ENCODE measurements at places on chromosomes 5 and 9.

DNA sequence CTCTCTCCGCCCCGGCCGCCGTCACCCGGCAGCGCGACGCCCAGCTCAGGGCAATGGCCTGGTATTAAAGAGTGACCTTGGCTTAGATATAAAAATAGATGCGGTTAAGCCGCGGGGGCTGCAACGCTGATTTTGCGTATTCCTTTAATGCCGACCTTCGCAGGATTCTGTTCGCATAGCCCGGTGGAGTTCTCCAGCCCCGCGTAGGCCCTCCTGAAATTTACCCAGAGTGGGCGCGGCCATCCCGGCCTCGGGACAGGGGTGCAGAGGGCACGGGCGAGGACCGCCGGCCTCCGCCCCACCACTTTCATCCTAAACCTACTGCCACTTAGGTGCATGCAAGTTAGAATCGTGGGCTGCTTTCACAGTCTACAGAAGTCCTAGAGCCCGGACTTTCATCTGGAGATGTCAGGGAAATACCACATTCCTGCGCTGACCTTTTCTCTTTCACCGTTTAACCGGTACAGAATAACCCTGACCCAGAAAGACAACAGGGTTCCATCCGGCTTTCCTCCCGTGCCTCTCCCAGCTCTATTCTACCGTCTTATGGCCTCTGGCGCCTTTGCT, 492 bp upstream of the FAM169A start:
- DNase-seq, result no peak

DNA sequence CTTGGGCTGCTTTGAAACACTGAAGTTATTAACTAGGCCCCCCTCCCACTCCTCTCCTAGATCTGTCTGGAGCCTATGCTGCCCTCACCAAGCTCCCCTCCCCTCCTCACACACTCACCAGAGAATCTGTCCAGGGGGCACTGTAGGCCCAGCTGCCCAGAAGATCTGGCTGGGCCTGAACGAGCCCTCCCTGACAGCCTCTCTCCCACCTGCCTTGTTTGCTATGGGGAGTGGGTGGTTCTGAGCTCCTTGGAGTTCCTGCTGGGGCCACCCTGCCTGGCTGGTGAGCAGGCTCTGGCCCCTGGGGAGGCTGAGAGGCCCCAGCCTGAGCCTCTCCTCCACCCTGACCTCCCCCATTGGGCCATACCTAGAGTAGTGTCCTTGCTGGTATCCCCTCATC, 75.1 kb downstream of the PSD2 start:
- no peak for DNase-seq

GRCh38 chr5:18745042-18745987, 1111.1 kb downstream of the TAF11L14 start:
- no peak for DNase-seq

DNA sequence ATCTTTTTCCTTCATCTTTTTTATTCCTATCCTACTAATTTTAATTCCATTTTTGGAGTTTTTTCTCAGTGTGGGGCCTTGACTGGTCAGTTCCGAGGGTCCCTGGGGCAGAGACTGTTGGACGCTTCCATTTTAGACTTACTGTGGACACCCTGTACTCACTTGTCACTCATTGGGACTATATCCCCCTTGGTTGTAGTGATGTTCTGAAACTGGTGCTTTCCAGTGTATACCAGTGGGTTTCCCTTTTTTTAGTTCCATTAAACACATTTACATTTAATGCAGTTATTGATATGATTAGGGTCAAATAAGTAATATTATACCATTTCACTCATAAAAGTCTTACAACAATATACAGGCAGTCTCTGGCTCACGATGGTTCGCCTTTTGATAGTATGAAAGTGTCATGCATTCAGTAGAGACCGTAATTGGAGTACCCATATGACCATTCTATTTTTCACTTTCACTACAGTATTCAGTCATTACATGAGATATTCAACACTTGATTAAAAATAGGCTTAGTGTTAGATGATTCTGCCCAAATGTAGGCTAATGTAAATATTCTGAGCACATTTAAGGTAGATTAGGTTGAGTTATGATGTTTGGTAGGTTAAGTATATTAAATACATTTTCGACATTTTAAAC, 46.0 kb downstream of the CNOT6 start:
- no peak for DNase-seq

DNA sequence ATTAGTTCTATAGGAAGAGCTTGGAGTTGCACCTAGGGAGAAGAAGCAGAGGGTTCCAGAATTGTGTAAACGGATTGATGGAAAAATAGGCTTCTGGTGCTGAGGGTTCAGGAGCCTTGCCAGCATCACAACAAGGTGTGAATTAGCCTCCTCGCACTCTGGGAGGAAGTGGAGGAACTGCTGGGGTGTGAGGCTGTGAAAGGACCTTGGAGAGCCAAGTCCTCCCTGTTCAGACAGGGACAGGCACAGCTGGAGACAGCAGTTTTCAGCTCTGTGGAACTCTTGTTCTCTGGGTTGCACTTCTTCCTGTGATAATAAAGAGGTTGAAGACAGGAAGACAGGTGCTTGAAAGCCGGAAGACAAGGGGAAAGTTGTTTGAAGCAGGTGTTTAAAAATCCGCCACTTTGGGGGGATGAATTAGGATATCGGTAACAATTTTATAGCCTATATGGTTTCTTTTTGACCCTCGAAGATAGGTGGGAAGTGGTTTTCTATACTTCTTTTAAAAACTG, 22.6 kb downstream of the DAPK1 start:
- DNase-seq, result no peak

DNA sequence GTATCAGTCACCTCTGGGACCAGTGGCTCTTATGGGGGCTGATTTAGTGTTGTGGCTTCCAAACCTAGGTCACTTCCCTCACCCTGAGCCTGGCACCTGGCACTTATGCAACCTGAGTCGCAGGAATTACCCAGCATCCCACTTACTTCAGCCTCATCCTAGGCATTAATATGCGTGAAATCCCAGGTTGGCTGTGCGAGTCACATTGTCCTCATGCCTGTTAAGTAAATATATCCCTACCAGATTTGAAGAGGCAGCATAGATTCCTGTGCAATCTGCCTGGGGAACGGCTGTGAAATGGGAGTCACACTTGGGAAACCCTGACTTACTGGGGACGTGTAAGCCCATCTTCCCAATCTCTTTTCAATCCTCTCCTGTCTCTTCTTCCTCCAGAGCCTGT, 42.7 kb upstream of the AKNA start:
- DNase-seq, result no peak

DNA sequence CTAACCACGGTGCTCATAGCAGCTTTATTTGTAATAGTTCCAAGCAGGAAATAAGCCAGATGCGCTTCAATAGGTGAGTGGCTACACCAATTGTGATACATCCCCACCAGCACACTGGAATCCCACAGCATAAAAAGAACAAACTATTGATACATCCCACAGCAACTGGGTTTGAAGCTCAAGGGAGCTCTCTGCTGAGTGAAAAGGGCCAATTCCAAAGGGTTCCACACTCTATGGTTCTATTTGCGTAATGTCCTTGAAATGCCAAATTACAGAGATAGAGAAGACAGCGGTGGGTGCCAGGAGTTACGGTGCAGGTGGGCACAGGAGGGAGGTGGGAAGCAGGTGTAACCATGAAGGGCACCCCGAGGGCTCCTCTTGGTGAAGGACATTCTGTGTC, 155.3 kb upstream of the PPP1R26 start:
- no peak for DNase-seq

DNA sequence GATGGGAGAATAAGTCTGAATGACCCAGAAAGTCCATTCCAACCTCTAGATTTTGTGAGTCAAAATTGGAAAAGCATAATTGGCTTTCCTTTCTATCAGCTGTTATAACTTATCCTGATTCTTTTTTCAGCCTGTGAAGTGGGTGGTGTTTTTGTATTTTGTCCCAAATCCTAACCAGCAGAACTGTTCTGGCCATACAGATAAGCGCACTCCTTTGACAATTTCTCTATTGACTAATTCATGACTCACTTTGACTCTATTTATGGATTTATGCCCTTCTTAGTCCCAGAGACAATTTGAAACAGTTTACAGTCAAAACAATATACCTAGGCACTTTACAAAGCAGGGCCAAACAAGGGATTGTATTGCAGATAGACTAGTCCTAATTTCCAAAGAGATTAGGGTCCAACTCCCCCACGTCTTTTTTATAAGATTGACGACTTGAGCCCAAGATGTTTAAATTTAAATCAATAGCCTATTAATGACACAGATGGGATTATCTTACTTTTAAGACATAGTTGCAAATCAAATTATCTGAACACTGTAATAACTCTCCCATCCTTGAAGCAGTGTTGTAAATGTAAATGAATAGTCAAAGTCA, 301.7 kb upstream of the SEMA6A start:
- DNase-seq, result no peak

DNA sequence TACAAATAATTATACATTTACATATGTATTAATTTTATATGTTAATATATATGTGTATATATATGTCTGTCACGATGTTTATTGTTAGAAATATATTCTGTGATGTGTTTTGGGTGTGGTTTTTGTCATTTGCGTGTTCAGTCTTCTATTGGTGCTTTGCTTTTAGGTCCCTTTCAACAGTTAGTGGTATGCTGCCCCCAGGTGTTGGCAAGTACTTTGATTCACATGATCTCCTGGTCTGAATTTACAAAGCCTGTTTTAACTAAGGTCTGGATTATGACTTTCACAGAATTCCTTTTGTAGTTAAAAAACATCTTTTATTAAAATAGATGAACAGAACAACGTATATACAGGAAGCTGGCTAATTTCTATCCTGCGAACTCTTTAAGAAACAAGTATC, 271.5 kb downstream of the CCDC171 start:
- DNase-seq, result no peak

GRCh38 chr9:77251050-77251449, 73.7 kb downstream of the VPS13A start:
- DNase-seq, result no peak

- DNase-seq, result no peak
Measured at GRCh38 chr9:107708791-107709190, 219.2 kb upstream of the KLF4 start.

- DNase-seq, result no peak
Measured at GRCh38 chr9:4116723-4117460, 183.0 kb downstream of the GLIS3 start.

GRCh38 chr5:89967771-89968444, 441.6 kb downstream of the CETN3 start:
- DNase-seq, result no peak

All from activated T-helper 1 cell treated with Interleukin-2 at 50 U/mL for 16 hours (primary cell).